GM13977 (cell line): ENCODE measurements at places on chromosomes 3 and 15.

GRCh38 chr15:42121021-42121420, 26.7 kb upstream of the PLA2G4D start:
- no peak for DNase-seq

DNA sequence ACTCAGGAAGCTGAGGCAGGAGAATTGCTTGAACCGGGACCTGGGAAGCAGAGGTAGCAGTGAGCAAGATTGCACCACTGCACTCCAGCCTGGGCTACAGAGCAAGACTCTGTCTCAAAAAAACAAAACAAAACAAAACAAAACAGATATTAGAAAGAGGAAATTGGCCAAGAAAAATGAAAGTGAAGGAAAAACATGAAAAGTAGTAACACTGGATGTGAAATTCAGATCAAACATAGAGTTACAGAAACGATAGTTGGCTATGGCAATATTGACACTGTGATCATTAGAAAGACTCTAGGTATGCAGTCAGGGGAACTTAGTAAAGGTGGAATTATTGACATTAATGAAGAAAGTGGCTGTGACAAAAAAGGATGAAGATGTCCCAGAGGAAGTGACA, 13.2 kb upstream of the TIPARP start:
- DNase-seq = no peak

DNA sequence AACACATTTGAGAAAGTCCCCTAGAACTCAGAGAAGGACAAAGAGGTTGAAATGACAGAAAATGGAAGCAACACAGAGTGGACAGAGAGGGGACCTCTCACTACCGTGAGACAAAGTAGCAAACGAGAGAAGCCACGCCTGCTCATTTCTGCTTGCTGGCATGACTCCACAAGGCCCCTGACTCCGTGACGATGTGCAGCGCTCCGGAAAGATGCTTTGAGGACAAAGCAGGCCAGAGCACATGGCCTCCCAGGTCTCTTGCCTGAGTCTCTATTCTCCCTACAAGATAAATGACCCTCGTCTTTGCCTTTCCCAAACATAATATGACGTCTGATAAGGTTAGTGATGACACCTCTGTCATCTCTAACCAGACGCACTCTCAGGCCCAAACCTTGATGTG, 63.8 kb upstream of the CTSH start:
- no peak for DNase-seq

- DNase-seq = no peak
Measured at GRCh38 chr3:46508850-46509591, 11.2 kb downstream of the RTP3 start.

DNA sequence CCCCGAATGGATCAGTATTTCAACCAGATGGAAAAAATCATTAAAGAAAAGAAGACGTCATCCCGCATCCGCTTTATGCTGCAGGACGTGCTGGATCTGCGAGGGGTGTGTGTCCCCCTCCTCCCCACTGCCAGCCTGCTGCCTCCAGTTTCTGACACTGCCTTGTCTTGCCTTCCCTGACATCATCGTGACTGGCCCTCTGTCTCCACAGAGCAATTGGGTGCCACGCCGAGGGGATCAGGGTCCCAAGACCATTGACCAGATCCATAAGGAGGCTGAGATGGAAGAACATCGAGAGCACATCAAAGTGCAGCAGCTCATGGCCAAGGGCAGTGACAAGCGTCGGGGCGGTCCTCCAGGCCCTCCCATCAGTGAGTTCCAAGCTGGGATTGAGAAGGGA, 10.9 kb downstream of the EIF4G1 start:
- no peak for DNase-seq

DNA sequence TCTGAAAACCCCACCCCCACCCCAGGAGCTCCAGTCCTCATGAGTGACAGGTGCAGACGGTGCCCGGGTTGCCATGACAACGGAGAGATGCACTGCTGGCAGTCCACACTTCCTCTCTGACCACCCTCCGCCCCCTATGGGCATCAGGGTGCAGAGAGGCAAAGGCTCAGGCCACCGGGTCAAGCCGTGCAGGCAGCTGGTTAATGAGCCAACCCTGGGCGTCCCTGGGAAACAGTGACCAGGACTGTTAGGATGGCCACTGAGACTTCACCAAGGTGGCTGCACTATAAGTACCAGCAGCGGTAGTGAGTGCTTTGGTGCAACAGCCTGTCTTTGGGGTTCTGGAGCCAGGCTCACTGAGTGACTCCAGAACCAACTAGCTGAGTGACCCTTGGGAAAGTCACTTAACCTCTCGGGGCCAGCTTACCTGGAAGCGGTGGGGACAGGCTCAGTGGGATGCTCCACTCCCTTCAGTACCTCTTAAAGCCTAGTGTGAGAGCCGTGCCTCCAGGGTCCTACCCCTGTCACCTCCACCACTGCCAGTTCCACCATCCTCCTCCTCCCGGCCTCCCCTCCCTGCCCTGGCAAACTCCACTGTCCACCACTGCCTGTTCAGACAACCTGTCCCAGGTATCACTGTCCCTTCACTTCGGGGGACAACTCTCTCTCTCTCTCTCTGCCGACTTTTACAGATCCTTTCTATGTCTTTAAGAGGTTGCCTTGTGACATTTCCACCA, 121.0 kb upstream of the PRR20G start:
- no peak for DNase-seq

DNA sequence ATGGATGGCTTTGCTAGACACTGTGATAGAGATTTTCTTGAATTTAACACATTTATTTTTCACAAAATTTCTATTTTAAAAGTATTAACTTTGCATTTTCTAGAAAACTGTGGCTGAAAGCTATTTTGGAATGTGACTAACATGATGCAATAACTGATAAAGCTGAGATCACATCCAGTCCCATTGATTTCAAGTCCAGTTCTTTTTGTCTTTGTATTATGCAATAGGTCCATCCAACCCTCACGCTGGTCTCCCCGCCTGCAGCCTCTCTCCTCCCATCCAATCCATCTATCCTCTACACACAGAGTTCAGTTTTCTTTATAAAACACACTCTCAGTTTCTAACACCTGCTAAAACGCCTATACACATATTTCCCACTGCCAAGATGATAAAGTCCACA, 178.8 kb downstream of the CNTN3 start:
- no peak for DNase-seq

- DNase-seq = no peak
Measured at GRCh38 chr15:41944313-41944940, 27.9 kb downstream of the EHD4 start.

DNA sequence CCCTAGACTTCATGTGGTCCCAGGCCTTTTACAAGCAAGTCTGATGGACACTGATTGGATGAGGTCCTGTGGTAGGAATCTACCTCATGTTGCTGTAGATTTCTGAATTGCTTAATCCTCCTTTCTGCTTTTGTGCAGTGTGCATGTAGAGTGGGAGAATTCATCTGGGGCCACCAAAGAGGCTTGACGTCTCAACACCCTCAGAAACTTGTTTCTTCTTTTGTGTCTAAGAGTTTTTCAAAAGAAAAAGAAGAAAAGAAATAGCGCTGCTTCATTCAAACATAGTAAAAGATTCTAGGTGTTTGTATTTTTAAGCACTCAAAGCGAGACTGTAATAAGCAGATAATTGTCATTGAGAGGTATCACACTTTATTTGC, 46.2 kb downstream of the NR1D2 start:
- no peak for DNase-seq

DNA sequence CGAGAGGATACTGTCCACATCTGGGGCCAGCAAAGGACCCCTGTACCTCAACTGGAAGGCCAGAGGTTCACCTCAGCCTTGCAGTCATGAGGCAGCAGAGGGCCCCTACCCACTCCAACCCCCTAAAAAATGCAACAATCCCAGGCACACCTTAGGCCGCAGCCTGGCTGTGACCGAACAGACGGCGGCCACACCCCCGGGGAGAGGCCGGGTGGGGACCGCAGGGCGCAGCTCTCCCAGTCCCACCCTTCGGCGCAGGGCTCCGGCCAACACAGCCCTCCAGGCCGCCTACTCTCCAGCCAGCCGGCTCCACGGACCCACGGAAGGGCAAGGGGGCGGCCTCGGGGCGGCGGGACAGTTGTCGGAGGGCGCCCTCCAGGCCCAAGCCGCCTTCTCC, 457 bp upstream of the DNAJA4 start:
- no peak for DNase-seq

GRCh38 chr3:95738045-95738444, 1076.3 kb upstream of the EPHA6 start:
- no peak for DNase-seq

DNA sequence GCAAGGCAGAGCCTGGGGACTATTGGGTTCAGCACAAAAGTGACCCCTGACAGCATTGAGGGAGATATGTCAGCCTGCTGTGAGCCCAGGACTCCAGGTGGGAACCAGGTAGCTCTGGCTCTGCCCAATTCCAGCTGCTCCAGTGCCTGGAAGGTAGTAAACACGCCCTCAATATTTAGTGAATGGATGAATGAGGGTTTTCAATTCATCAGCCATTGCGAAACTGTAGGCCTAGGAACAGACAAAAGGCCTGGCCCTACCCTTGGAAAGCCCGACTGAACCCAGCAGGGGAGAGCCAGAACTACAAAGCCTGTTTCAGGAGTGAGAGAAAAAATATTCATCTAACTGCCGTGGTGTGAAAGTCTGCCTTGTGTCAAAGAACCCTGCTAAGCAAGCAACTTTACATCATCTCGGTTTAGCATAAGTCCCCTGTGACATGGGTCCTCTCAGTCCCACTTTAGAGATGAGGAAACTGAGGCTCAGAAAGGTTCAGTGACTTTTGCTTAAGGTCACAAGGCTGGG, 8.1 kb upstream of the CSK start:
- no peak for DNase-seq

DNA sequence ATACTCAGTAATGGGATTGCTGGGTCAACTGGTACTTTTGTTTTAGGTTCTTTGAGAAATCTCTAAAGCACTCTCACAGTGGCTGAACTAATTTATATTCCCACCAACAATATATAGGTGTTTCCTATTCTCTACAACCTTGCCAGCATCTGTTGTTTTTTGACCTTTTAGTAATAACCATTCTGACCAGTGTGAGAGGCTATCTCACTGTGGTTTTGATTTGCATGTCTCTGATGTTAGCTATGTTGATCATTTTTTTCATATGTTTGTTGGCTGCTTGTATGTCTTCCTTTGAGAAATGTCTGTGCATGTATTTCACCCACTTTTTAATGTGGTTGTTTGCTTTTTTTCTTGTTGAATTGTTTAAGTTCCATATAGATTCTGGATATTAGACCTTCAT, 98.2 kb upstream of the DCBLD2 start:
- no peak for DNase-seq

DNA sequence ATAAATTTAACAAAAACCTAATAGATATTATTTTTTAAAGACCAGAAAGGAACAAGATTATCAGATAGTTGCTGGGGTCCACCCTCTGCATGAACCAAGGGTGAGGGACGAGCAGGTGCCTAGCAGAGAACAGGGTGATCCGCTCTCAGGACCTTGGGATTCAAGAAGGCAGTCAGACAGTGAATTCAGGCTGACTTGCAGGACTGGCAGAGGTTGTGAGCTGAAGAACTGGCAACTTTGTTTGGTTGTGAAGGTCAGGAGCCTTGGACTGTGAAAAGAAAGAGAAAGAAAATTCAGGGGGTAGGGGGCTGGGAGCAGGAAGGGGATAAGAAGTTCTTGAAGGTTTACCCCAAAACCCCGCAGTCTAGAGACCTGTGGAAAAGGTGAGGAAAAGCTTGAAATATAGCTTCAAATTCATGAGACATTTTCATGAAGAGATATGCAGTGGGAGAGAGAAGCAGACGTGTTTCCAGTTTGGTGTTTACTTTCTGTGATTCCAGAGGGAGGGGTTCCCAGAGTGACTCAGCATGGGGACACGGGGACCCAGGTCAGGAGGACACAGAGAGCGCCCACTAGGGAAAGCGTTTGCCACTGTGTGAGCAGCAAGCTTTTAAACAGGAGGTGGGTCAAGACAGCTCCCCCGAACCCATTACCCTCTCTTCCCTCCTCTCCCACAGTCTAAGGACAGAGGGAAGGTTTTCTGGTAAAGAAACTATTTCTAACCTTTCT, 217.2 kb upstream of the UMPS start:
- DNase-seq = no peak

GRCh38 chr15:93070132-93070531, 18.9 kb downstream of the RGMA start:
- no peak for DNase-seq

GRCh38 chr3:123089611-123090331, 22.9 kb downstream of the PDIA5 start:
- no peak for DNase-seq

GRCh38 chr3:9942164-9942563, 8.5 kb downstream of the CRELD1 start:
- DNase-seq = no peak

DNA sequence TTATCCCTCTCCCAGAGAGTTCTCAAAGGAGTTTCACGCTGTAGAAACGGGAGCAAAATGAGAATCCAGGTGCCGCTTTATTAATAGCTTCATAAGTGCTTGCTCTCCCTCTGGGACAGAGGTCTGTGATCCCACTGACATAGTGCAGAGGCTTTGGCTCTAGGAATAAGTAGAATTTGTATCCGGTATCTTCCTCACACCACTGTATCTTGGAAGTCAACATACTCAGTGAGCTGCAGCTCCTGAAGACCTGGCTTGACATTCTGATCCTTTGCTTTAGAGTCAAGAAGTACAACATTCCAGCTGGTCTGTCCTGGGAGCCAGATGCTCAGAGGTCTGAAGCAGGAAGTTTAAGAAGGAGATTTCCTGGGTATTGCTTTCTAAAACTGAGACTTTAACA, 323.0 kb downstream of the LPP start:
- no peak for DNase-seq

- DNase-seq = no peak
Measured at GRCh38 chr3:182782149-182782548, 11.2 kb upstream of the ATP11B start.

DNA sequence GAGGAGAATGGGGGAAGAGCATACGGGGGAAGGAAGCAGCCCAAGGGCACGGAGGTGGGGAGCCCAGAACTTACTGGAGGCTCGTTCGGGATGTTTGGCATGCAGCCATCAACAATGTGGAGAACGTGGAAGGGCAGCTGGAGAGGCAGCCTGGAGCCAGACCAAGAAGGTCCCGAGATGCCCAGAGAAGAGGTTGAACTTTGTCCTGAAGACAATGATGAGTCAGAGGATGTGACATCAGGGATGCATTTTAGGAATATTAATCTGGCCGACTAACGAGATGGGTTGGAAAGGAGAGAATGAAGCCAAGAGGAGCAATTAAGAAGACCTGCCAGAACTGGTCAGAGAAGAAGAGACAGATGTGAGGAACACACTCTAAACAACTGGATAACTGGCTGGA, 98.2 kb downstream of the SRGAP3 start:
- DNase-seq = no peak

- no peak for DNase-seq
Measured at GRCh38 chr3:157559401-157559800, 56.2 kb upstream of the VEPH1 start.

DNA sequence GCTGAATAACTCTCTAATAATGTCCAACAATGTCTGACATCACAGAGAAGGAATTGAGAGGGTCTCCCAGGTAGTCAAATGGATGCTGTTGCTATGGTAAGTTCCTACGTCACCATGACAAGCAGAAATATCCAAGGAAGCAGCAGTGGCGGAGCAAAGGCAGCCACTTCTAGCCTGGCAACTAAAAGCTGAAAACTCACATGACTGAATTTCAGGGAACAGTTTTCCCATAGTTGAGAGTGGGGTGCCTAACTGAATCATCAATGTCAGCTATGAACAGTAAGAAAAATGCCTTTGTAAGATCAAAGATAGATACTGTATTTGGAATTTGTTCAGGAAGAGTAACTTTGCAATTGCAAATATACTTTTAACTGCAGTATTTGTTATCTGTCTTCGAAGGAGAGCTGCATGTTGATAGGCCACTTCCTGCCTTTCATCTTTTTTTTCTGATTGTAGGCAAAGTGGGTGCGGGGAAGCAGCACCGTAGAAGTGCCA, 161.7 kb downstream of the BBX start:
- no peak for DNase-seq

- no peak for DNase-seq
Measured at GRCh38 chr3:197746209-197746608, 3.5 kb upstream of the FYTTD1 start.
